PC-3 (cell line): ENCODE measurements at places on chromosomes 16 and 17. TPM values are rescaled to one million over a fixed set of nuclear protein-coding genes. Genes with fewer than 3 reads are reported as not detected.

The FAM171A2 gene
- 16.3 and 22.6 TPM in 2 replicates for total RNA-seq

The ACSM5 gene
- not detected in 2 replicates for total RNA-seq

The CCL8 gene
- not detected in 2 replicates for total RNA-seq

- peak; percentile 87 for DNase-seq
Observed at GRCh38 chr17:7234083-7234951, at the start of gene DVL2. DVL2 (minus strand) TSS chr17:7234517; CDS start chr17:7234262, 255 bp downstream.

- no peak for DNase-seq
Observed at GRCh38 chr17:81238490-81238814, 403 bp downstream of the TEPSIN start.

GRCh38 chr16:79278506-79278905 is 322.0 kb downstream of the MAF start:
- DNase-seq = no peak

- DNase-seq = no peak
Observed at GRCh38 chr17:79045001-79045729, 21.2 kb downstream of the C1QTNF1 start.

GRCh38 chr16:28131181-28131580 is 67.7 kb upstream of the GSG1L start:
- DNase-seq = no peak

- DNase-seq = no peak
Observed at GRCh38 chr17:16971458-16972338, at the start of gene TNFRSF13B. TNFRSF13B (minus strand) TSS chr17:16972118; CDS start chr17:16972075, 43 bp downstream.

- DNase-seq = no peak
Observed at GRCh38 chr17:79628861-79629547, 18.2 kb upstream of the RBFOX3 start.

DNA sequence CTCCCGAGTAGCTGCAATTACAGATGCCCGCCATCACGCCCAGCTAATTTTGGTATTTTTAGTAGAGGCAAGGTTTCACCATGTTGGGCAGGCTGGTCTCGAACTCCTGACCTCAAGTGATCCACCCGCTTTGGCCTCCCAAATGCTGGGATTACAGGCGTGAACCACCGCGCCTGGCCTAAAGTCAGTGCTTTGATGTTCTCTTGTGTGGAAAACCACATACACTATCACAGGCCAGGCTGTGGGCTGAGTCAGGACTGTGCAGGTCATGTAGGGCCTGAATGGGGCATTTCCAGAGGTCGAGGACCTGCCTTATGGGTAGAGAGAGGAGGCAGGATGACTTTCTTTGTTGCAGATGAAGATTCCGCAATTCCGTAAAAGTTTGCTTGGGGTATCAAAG is 5.1 kb upstream of the MT3 start:
- no peak for DNase-seq
